ENCODE measurements at places on chromosomes 1 and 21.

DNA sequence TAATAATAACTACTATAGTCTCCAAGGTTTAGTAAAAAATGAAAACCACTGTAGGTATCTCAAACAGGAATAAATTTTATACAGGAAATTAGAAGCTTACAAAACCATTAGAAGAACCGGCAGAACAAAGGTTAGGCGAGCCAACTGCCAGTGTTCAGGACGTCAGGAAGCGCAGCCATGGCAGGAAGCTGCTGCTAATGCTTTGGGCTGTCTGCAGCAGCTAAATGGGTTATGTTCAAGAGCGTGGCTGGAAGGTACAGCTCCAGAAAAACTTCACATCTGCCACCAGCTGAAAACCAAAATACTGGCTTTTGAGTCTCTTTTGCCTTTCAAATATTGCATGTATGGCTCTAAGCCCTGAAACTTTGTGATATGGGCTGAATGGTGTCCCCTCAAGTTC lies 35.7 kb upstream of the MYSM1 start:
- H3K27ac ChIP-seq = no peak overlapping the region
- peaks cover 2% of the 10 kb centered on the region for H3K36me3 ChIP-seq
- H3K27me3 ChIP-seq = no peaks in the 10 kb centered on the region
- no peak for DNase-seq

- H3K4me3 ChIP-seq = no peak overlapping the region
- H3K27ac ChIP-seq = no peak overlapping the region
- peaks cover 30% of the 10 kb centered on the region for H3K27me3 ChIP-seq
- H3K36me3 ChIP-seq = no peaks in the 10 kb centered on the region
- no peaks in the 10 kb centered on the region for H3K4me1 ChIP-seq
Measured at GRCh38 chr1:117215733-117216462, 5.2 kb upstream of the VTCN1 start.

GRCh38 chr1:184753608-184754475 lies 816 bp downstream of the EDEM3 start:
- H3K36me3 ChIP-seq = peaks cover 22% of the 10 kb centered on the region
- H3K4me3 ChIP-seq = peak overlapping the region; percentile 92
- H3K27me3 ChIP-seq = no peaks in the 10 kb centered on the region
- no peak for DNase-seq
- H3K4me1 ChIP-seq = peaks cover 29% of the 10 kb centered on the region
- H3K27ac ChIP-seq = peak overlapping the region; percentile 95

GRCh38 chr1:161324020-161324419 lies 9.8 kb downstream of the SDHC start:
- no peak for DNase-seq
- H3K27me3 ChIP-seq = no peaks in the 10 kb centered on the region
- H3K36me3 ChIP-seq = peaks cover 39% of the 10 kb centered on the region
- peak overlapping the region; percentile 21 for H3K4me3 ChIP-seq

GRCh38 chr21:40835184-40835694 lies 11.7 kb downstream of the DSCAM start:
- H3K4me3 ChIP-seq = no peak overlapping the region
- no peaks in the 10 kb centered on the region for H3K36me3 ChIP-seq
- no peak for DNase-seq
- no peaks in the 10 kb centered on the region for H3K4me1 ChIP-seq

DNA sequence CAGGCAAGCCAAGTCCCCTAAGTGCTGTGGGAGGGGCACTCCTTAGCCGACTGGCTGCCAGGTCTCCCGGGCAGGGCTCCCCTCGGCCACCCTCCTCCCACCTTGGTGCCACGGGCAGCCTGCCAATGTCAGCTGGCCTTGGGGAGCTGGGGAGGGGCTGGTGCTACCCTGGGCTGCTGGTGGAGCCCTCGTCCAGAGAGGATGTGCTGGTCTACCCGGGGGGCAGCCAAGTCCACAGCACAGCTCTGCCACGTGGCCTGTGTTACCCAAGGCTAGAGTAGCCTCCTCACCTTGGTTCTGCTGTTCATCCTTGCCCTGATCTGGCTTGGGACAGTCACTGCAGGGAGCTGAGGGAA lies 42.9 kb downstream of the CRYAA start:
- peak; percentile 12 for DNase-seq
- no peaks in the 10 kb centered on the region for H3K4me1 ChIP-seq
- peaks cover 1% of the 10 kb centered on the region for H3K36me3 ChIP-seq
- H3K4me3 ChIP-seq = no peak overlapping the region
- H3K27me3 ChIP-seq = peaks cover 25% of the 10 kb centered on the region
- no peak overlapping the region for H3K27ac ChIP-seq

- H3K27me3 ChIP-seq = peaks cover 22% of the 10 kb centered on the region
- DNase-seq = no peak
- no peaks in the 10 kb centered on the region for H3K36me3 ChIP-seq
- H3K4me1 ChIP-seq = no peaks in the 10 kb centered on the region
- no peak overlapping the region for H3K27ac ChIP-seq
- H3K4me3 ChIP-seq = no peak overlapping the region
Measured at GRCh38 chr1:245434280-245434679, 279.5 kb downstream of the KIF26B start.

DNA sequence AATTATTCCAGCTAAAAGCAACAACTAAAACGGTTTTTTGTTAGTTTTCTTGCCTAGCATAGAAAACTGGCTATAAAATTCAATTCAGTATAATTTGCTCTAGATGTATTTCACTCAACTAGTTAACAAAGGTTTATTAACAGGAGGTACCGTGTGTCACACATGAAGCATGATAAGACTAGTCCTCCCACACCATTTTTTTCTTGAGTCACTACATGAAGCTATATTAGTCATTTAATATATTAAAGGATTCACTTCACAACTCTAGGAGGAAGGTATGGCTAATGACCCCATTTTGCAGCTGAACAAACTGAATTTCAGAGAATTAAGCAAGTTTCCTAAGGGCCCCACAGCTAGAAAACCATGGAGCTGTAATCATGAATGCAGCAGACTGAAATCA lies 307.8 kb upstream of the USP25 start:
- H3K27me3 ChIP-seq = no peaks in the 10 kb centered on the region
- DNase-seq = no peak
- H3K4me3 ChIP-seq = no peak overlapping the region
- H3K36me3 ChIP-seq = no peaks in the 10 kb centered on the region
- no peaks in the 10 kb centered on the region for H3K4me1 ChIP-seq
- H3K27ac ChIP-seq = no peak overlapping the region

- H3K4me3 ChIP-seq = no peak overlapping the region
- no peak overlapping the region for H3K27ac ChIP-seq
- H3K4me1 ChIP-seq = no peaks in the 10 kb centered on the region
Measured at GRCh38 chr1:197062692-197063091, 4.4 kb downstream of the F13B start.

GRCh38 chr1:94050254-94050653 lies 70.7 kb downstream of the ABCA4 start:
- H3K27me3 ChIP-seq = peaks cover 65% of the 10 kb centered on the region
- H3K4me1 ChIP-seq = no peaks in the 10 kb centered on the region
- H3K4me3 ChIP-seq = no peak overlapping the region

- no peak for DNase-seq
- no peak overlapping the region for H3K27ac ChIP-seq
- H3K36me3 ChIP-seq = no peaks in the 10 kb centered on the region
- H3K4me1 ChIP-seq = peaks cover 6% of the 10 kb centered on the region
- peaks cover 54% of the 10 kb centered on the region for H3K27me3 ChIP-seq
Measured at GRCh38 chr21:32993894-32994293, 31.8 kb upstream of the OLIG2 start.

- H3K4me3 ChIP-seq = no peak overlapping the region
- no peaks in the 10 kb centered on the region for H3K4me1 ChIP-seq
- H3K36me3 ChIP-seq = peaks cover 2% of the 10 kb centered on the region
- no peak for DNase-seq
- no peak overlapping the region for H3K27ac ChIP-seq
- no peaks in the 10 kb centered on the region for H3K27me3 ChIP-seq
Measured at GRCh38 chr1:82931006-82931405, 1067.9 kb downstream of the TTLL7 start.

GRCh38 chr1:155591770-155592169 lies 18.2 kb upstream of the MSTO1 start:
- no peak overlapping the region for H3K27ac ChIP-seq
- no peak overlapping the region for H3K4me3 ChIP-seq
- no peaks in the 10 kb centered on the region for H3K27me3 ChIP-seq
- no peaks in the 10 kb centered on the region for H3K4me1 ChIP-seq

GRCh38 chr1:18583326-18583941 lies 47.2 kb upstream of the PAX7 start:
- no peaks in the 10 kb centered on the region for H3K4me1 ChIP-seq
- no peaks in the 10 kb centered on the region for H3K36me3 ChIP-seq
- no peak for DNase-seq

GRCh38 chr1:71054281-71054731 lies 6.7 kb upstream of the PTGER3 start:
- H3K27ac ChIP-seq = no peak overlapping the region
- H3K4me1 ChIP-seq = peaks cover 5% of the 10 kb centered on the region
- no peaks in the 10 kb centered on the region for H3K27me3 ChIP-seq
- peaks cover 14% of the 10 kb centered on the region for H3K36me3 ChIP-seq

GRCh38 chr1:61142726-61143500 lies 60.6 kb downstream of the NFIA start:
- H3K27me3 ChIP-seq = no peaks in the 10 kb centered on the region
- no peak overlapping the region for H3K27ac ChIP-seq
- peaks cover 8% of the 10 kb centered on the region for H3K4me1 ChIP-seq

GRCh38 chr1:247367786-247368422 lies 36.2 kb upstream of the ZNF496 start:
- peaks cover 4% of the 10 kb centered on the region for H3K36me3 ChIP-seq
- H3K27ac ChIP-seq = no peak overlapping the region
- H3K4me1 ChIP-seq = peaks cover 4% of the 10 kb centered on the region
- no peak overlapping the region for H3K4me3 ChIP-seq

- H3K4me1 ChIP-seq = no peaks in the 10 kb centered on the region
- DNase-seq = no peak
- H3K27ac ChIP-seq = no peak overlapping the region
- H3K36me3 ChIP-seq = no peaks in the 10 kb centered on the region
Measured at GRCh38 chr21:26389971-26390641, 183.0 kb downstream of the CYYR1 start.
